ENCODE measurements at places on chromosomes 4 and X.

DNA sequence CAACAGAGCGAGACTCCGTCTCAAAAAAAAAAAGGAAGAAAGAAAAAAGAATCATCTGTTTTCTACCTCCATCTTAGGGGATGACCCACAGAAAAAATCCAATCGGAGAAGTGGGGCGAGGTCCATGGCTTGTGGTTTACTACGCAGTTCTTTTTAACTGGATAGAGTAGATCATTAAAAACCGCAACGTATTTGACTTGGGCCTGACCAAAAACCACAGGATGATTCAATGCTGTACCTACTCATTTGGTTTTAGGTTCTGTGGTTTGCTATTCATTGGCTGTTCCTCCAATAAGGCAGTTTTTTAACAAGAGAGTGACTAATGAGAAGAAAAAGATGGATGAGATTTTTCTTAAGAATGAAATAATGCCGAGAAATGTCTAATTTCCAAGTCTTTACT is 83.7 kb downstream of the FREM3 start:
- no peak overlapping the region for H3K27ac ChIP-seq
- no peaks in the 10 kb centered on the region for H3K4me1 ChIP-seq
- no peaks in the 10 kb centered on the region for H3K36me3 ChIP-seq
- no peak for DNase-seq
- no peaks in the 10 kb centered on the region for H3K27me3 ChIP-seq

- no peak for DNase-seq
- H3K4me1 ChIP-seq, result no peaks in the 10 kb centered on the region
- no peaks in the 10 kb centered on the region for H3K36me3 ChIP-seq
- H3K27ac ChIP-seq, result peak overlapping the region; percentile 35
- H3K4me3 ChIP-seq, result no peak overlapping the region
- H3K27me3 ChIP-seq, result no peaks in the 10 kb centered on the region
These were observed 81.0 kb upstream of the KLF3 start for GRCh38 chr4:38582889-38583470.

DNA sequence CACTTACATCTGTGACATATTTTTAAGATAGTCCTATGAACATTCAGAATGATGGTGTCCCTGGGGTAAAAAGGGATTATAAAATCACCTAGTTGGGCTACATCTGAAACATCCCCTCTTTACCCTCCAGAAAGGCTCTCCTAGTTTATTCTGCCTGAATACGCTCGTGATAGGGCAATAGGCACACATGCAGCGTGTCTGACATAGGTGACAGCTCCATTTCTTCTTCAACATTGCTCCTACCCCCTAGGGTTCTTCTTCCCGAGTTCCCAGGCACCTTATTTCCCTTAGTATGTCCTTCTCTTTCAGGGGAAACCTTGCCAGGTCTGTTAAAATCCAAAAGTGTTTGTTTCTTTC is 27.1 kb upstream of the CFAP299 start:
- H3K36me3 ChIP-seq, result no peaks in the 10 kb centered on the region
- H3K27me3 ChIP-seq, result no peaks in the 10 kb centered on the region

DNA sequence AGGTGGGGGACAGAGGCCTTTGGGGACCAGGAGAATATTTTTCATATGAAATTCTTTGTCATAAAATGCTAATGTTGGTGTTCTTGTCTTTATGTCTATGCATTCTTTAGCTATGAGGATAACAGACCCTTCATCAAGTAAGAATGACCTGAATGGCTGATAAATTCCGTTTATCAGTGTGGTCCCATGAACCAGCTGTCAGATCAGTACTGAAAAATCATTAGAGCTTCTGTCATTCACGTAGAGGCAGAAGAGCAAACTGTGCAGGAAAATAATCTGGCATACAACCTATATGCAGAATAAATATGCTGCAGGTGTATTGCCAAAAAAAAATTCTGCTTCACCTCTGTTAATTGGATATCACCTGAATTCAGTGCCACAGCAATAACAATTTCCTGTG is 828.6 kb downstream of the ADGRL3 start:
- no peak overlapping the region for H3K4me3 ChIP-seq
- no peaks in the 10 kb centered on the region for H3K36me3 ChIP-seq
- H3K27ac ChIP-seq, result no peak overlapping the region
- H3K4me1 ChIP-seq, result no peaks in the 10 kb centered on the region

GRCh38 chrX:3462166-3462508 is 115.7 kb upstream of the MXRA5 start:
- H3K4me3 ChIP-seq, result no peak overlapping the region
- no peaks in the 10 kb centered on the region for H3K27me3 ChIP-seq
- no peaks in the 10 kb centered on the region for H3K36me3 ChIP-seq
- H3K4me1 ChIP-seq, result no peaks in the 10 kb centered on the region

DNA sequence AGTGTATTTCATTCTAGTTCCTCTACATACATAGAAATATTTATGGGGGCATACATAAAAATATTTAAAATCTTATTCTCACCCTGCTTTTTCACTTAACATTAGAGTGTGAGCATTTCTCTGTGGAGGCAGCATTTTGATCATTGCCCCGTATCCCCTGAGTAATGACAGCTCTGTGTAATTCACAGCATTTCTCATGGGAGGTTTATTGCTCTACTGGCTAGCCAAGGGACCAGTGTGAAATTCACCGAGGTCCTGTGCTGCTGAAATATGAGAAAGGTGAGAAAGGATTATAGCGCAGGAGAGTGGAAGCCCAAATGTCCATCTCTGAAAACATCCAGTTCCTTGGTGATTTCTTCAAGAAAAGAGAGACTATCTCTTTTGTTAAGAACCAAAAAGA is 22.9 kb downstream of the PDGFC start:
- H3K27ac ChIP-seq, result no peak overlapping the region
- H3K4me1 ChIP-seq, result no peaks in the 10 kb centered on the region
- H3K4me3 ChIP-seq, result no peak overlapping the region
- H3K36me3 ChIP-seq, result no peaks in the 10 kb centered on the region
- DNase-seq, result no peak
- H3K27me3 ChIP-seq, result no peaks in the 10 kb centered on the region

GRCh38 chr4:4888695-4889094 is 29.2 kb downstream of the MSX1 start:
- H3K27ac ChIP-seq, result no peak overlapping the region
- no peak overlapping the region for H3K4me3 ChIP-seq
- no peak for DNase-seq
- H3K4me1 ChIP-seq, result no peaks in the 10 kb centered on the region
- H3K36me3 ChIP-seq, result no peaks in the 10 kb centered on the region
- H3K27me3 ChIP-seq, result peaks cover 4% of the 10 kb centered on the region

DNA sequence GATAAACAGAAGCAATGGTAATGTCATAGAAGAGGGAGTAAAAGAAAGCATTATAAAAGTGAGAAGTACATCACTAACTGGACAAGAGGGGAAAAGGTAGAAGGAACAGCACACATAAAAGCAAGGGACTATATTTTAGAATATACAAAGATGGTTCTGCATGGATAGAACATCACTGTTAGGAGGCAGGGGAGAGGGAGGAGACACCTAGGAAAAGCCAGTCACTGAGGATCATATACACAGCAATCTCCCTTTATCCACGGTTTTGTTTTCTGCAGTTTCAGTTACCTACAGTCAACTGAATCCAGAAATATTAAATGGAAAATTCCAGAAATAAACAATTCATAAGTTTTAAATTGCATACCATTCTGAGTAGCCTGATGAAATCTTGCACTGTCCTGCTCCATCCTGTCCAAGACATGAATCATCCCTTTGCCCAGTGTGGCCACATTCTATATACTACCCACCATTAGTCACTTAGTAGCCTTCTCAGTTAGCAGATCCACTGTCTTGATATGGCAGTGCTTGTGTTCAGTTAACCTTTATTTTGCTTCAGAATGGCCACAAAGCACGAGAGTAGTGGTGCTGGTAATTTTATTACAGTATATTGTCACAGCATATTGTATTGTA is 74.2 kb downstream of the PPA2 start:
- no peak for DNase-seq
- no peak overlapping the region for H3K4me3 ChIP-seq
- no peaks in the 10 kb centered on the region for H3K27me3 ChIP-seq
- peaks cover 15% of the 10 kb centered on the region for H3K36me3 ChIP-seq
- no peak overlapping the region for H3K27ac ChIP-seq
- no peaks in the 10 kb centered on the region for H3K4me1 ChIP-seq

GRCh38 chr4:108359130-108359985 is 190.6 kb upstream of the LEF1 start:
- no peak overlapping the region for H3K4me3 ChIP-seq
- H3K36me3 ChIP-seq, result no peaks in the 10 kb centered on the region
- H3K27ac ChIP-seq, result no peak overlapping the region
- peaks cover 48% of the 10 kb centered on the region for H3K4me1 ChIP-seq

GRCh38 chrX:126670258-126670657 is 117.6 kb upstream of the DCAF12L1 start:
- no peaks in the 10 kb centered on the region for H3K36me3 ChIP-seq
- DNase-seq, result no peak
- no peak overlapping the region for H3K27ac ChIP-seq
- no peaks in the 10 kb centered on the region for H3K4me1 ChIP-seq
- no peak overlapping the region for H3K4me3 ChIP-seq
- no peaks in the 10 kb centered on the region for H3K27me3 ChIP-seq

GRCh38 chr4:166197166-166197565 is 324.1 kb downstream of the TLL1 start:
- H3K4me1 ChIP-seq, result no peaks in the 10 kb centered on the region
- H3K27ac ChIP-seq, result no peak overlapping the region
- no peaks in the 10 kb centered on the region for H3K36me3 ChIP-seq
- no peak for DNase-seq

GRCh38 chr4:164251257-164251656 is 502.7 kb upstream of the SMIM31 start:
- H3K27me3 ChIP-seq, result no peaks in the 10 kb centered on the region
- DNase-seq, result no peak
- no peak overlapping the region for H3K27ac ChIP-seq
- no peaks in the 10 kb centered on the region for H3K4me1 ChIP-seq
- no peaks in the 10 kb centered on the region for H3K36me3 ChIP-seq

GRCh38 chr4:168570466-168570865 is 73.6 kb downstream of the PALLD start:
- H3K4me1 ChIP-seq, result no peaks in the 10 kb centered on the region
- no peak for DNase-seq
- no peaks in the 10 kb centered on the region for H3K27me3 ChIP-seq
- H3K4me3 ChIP-seq, result no peak overlapping the region

DNA sequence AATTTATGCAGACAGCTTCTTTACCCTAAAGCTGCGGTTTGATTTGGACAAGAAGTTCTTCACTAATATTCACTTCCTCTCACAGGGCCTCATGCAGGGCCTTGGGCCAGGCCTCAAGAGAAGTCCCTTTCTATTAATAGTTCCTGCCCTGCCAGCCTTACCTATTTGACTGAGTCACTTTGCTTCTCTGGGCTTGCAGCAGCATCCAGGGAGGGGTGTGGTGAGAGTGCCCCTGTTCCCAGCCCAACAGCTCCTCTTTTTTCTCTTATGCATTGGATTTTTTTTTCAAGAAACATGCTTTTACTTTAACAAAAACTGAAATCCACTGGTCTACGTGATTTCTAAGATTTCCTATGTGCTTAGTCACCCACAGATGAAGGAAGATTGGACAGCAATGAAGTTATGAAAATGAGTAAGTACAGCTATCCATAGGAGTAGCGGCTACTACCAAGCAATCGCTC is 26.7 kb downstream of the FAM156B start:
- no peak overlapping the region for H3K4me3 ChIP-seq
- H3K36me3 ChIP-seq, result no peaks in the 10 kb centered on the region
- no peaks in the 10 kb centered on the region for H3K27me3 ChIP-seq
- peaks cover 6% of the 10 kb centered on the region for H3K4me1 ChIP-seq

DNA sequence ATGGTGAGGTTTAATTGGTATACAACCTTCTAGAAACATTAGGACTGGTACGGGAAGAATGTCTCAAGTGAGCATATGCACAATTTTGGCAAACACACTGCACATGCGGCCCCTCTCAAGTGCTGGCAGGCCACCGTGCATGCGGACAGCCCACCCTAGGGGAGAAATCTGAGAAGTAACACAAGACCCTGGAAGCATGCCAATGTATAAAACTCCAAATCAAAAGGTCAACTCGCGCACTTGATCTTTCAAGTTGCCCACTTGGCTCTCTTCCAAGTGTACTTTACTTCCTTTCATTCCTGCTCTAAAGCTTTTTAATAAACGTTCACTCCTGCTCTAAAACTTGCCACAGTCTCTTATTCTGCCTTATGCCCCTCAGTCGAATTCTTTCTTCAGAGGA is 488.3 kb downstream of the CFAP47 start:
- H3K4me1 ChIP-seq, result no peaks in the 10 kb centered on the region
- no peaks in the 10 kb centered on the region for H3K36me3 ChIP-seq
- H3K27me3 ChIP-seq, result no peaks in the 10 kb centered on the region
- no peak overlapping the region for H3K4me3 ChIP-seq

- no peaks in the 10 kb centered on the region for H3K4me1 ChIP-seq
- no peaks in the 10 kb centered on the region for H3K36me3 ChIP-seq
- no peak for DNase-seq
- no peak overlapping the region for H3K4me3 ChIP-seq
- H3K27me3 ChIP-seq, result no peaks in the 10 kb centered on the region
These were observed 103.5 kb upstream of the PLAC1 start for GRCh38 chrX:134761788-134762187.
